ENCODE measurements at places on chromosomes 2 and 18.
A peak's percentile ranks its signal among the peaks of the same experiment; 100 is the strongest.

DNA sequence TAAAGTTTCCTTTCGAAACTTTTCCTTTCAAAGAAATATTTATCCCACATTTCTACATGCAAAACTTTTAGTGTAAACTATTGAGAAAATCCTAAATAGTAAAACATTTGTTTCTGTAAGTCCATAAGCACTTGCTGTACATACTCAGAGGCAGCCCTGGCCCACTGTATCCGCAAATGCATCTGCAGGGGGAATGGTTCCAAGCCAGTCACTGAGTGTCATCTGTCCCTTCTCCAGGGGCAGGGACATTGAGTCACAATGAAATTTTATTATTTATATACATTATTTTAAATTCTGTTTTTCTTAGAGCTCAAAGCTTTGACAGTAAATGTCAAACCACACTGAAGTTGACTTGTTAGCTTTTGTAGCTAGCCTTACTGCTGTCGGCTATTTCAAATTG, 367.2 kb downstream of the MTX2 start:
- DNase-seq = no peak

GRCh38 chr2:200086911-200087310, 131.5 kb downstream of the MAIP1 start:
- DNase-seq = no peak

DNA sequence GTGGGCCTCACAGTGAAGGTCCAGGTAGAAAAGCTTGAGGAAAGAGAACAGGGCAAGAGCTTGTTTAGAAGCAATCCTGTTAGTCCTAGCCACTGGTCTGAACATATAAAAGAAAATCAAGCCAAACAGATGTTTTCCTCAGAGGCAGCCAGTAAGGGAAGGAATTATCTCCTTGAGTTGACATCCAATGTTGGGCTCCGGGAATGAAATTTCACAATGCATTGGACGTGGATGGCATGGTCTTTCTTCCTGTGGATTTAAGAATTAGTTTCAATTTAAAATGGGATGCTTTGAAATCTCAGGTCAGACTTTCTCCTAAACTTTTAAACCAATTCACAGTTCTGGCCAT, 92.1 kb downstream of the ACKR3 start:
- no peak for DNase-seq

DNA sequence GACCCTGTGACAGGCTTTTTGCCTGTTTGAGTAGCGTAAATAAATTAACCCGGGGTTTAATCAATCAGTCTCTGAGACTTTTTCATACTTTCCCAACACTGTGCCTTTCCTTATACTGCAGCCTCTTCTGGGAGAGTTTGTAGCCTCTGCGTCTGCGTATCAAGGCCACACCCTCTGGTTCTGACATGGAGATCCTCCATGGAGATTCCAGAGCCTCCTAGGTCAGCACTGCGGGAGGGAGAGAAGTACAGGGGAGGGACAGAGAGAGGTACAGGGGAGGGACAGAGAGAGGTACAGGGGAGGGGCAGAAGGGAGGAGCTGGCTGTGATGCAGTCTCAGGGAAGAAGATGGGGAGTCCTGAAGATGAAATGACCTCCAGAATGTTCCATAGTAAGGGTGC, 166.0 kb downstream of the ARL4C start:
- DNase-seq = no peak

DNA sequence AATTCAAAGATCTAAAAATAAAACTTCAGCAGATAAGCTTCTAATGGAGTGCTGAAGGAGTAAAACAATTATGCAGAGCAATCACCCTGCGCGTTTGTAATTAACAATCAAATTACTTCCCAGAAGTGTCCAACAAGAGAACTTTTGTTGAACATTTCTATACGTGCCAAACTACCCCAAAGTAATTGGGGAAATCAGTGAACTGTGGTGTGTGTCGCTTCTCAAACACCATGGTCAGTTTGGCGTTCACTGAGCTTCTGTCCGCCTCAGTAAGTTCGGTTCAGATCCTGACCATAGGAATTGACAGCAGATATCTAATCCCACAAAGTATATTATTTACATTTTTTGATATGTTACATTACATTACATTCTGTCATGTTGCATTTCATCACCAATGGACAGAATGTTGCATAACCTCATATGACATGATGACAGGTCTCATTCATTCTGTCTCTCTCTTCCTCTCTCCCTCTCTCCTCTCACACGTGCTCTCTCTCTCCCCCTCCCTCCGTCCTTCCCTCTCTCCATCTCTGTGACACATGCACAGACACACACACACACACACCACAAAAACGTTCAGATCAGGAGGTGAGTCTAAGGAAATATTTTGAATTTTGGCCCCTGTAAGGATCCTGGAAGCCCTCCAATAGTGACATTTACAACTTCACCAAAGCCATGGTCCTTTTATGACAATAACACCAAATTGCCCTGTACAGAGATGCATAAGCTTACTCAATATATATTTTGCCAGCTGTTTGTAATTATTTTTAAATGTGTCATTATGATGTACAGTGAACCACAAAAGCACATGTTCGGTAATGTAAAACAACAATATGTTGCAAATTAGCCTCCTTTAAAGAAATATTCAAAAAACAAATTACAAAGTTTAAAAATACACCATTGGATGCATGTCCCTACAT, 269.2 kb downstream of the FIGN start:
- DNase-seq = no peak

- no peak for DNase-seq
Measured at GRCh38 chr2:9355716-9356115, 67.6 kb downstream of the ITGB1BP1 start.

GRCh38 chr18:59661891-59662701, 35.1 kb downstream of the CCBE1 start:
- no peak for DNase-seq

DNA sequence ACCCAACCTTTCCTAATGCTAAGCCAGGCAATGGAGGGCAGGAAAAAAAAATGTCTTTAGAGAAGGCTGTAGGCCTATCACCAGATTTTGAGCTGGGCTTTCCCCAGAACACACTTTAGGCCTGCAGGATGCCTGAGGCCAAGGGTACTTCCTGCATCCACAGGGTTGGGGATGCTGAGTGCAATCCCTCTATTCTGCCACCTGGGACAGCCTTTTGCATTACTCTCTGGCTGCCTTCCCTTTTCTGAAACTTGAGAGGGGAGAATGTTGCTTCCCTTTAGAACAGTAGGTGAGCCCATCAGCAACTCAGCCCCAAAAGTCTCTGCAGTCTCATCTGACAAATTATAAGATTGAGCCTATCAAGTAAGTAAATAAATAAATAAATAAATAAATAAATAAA, 195.2 kb downstream of the SLC8A1 start:
- DNase-seq = peak; percentile 51

DNA sequence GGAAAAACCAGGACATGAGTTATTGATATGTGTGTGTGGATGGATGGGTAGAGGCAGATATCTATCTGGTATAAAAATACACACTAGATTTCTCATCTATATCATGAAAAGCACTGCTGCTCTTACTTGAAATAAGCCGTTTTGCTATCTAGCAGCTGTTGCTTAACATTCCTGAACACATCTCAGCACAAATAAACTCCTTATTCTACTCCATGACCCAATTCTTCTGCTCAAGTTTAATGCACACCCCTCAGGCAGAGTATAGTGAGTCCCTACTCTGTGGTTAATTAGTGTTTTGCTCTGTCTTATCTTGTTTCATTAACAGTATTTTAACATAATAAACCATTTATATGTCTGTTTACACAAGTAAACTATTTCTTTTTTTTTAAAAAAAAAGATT, 134.2 kb downstream of the CBLN2 start:
- no peak for DNase-seq

DNA sequence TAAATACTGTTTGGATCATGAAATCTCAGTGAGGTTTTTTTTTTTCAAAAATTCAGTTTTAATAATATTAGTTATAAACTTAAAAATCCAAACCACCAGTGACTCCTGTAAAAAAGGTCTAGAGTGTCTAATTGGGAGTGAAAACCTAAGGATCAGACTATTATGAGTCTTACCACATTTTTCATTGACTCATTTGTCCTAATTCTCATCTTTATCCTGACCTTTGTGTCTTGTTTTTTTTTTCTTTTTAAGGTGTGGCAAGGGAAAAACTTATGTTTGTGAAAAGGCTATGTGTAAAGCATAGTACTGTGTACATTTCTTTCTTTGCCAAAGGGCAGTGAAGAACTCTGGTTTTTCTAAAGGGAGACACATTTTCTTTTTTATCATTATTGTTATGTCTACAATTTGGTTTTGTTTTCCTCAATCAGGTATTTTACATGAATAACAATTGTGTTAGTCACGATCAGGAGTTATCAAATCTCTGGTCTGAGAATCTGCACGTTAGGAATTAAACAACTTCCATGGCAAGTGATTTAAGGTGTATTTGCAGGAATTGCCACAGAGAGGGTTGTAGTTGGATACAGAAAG, 52.6 kb downstream of the RHBDD1 start:
- no peak for DNase-seq

- DNase-seq = no peak
Measured at GRCh38 chr2:200795028-200795440, 16.7 kb upstream of the BZW1 start.

- DNase-seq = no peak
Measured at GRCh38 chr18:79524181-79525078, 128.7 kb downstream of the NFATC1 start.

DNA sequence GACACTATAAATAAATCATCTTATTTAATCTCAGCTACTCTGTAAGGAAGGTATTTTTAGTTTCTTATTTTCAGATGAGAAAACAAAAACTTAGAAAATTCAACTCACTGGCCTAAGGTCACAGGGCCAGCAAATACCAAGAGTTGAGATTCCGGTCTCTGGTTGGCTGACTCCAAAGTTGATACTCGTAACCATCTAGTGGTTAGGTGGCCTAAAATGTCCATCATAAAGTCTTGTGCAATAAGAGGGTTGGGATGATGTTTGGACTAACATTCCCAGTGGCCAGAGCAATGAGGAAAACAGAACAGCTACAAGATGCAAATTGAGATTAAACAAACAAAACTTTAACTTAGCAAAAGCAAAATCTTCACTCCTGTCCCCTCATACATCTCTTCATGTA, 360.3 kb downstream of the FIGN start:
- no peak for DNase-seq

GRCh38 chr2:239328351-239329191, 72.2 kb downstream of the HDAC4 start:
- DNase-seq = no peak

DNA sequence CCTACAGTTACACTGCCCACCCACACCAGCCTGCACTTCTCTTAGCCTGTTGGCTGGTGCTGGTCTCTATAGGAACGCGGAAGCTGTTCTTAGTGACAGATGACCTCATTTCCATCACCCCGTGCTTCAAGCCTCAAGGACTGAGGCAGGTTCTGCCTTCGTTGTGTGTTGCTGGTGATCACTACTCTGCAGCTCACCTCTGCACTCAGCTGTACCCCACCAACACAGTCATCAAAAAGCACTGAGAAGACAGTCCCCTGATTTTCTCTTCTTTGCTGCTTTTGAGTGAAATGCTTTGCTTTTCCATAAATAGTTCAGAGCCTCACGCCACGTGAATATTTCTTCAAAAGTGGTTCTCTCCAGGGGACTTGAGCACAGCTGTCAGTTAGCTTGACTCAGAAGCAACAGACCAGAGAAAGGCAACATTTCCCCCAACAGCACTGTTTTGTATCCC, 225.7 kb upstream of the CCDC150 start:
- no peak for DNase-seq

- no peak for DNase-seq
Measured at GRCh38 chr2:239073270-239073669, 225.4 kb downstream of the TWIST2 start.

DNA sequence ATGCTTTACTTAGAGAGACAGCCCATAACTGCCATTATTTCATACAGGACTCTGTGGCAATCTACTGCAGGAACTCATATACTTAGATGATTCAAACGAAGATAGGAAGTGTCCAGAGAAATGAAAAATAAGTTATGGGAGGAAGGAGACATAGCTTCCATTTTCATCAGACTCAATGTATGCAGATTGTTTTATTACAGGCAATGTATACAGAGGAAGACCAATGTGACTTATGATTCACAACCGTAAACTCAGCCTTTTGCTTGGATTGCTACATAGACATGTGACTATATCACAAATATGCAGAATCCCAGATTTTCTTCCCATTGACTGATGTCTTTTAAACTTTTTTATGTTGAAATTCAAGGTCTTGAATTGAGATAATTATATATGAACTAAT, 793.4 kb downstream of the SATB2 start:
- no peak for DNase-seq

GRCh38 chr2:74789271-74789670, 44.7 kb upstream of the HK2 start:
- DNase-seq = no peak

GRCh38 chr2:77518311-77518710, 3.9 kb downstream of the LRRTM4 start:
- no peak for DNase-seq

- DNase-seq = no peak
Measured at GRCh38 chr18:26703170-26703930, 155.0 kb upstream of the KCTD1 start.

DNA sequence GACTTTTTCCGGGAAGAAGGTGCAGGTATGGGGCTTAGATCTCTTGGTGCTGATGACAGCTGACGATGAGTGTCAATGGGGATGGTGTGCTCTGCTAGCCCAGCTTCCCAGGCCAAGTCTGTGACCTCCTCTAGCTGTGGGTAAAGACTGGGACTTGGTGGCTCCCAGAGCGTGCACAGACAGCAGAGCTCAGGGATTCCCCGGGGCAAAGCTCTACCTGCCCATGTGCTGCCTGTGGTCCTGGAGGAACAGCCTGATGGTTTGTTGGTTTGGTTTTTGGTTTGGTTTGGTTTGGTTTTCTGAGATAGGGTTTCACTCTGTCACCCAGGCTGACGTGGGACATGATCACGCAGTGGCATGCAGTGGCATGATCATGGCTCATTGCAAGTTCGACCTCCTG, 19.2 kb downstream of the ATP6V1B1 start:
- no peak for DNase-seq

GRCh38 chr2:62774555-62775366, 69.2 kb downstream of the EHBP1 start:
- peak; percentile 7 for DNase-seq

- DNase-seq = no peak
Measured at GRCh38 chr2:140596447-140596846, 1534.4 kb downstream of the LRP1B start.

Measured in HEK293T (cell line).